ENCODE measurements at places on chromosomes 3 and 15.

DNA sequence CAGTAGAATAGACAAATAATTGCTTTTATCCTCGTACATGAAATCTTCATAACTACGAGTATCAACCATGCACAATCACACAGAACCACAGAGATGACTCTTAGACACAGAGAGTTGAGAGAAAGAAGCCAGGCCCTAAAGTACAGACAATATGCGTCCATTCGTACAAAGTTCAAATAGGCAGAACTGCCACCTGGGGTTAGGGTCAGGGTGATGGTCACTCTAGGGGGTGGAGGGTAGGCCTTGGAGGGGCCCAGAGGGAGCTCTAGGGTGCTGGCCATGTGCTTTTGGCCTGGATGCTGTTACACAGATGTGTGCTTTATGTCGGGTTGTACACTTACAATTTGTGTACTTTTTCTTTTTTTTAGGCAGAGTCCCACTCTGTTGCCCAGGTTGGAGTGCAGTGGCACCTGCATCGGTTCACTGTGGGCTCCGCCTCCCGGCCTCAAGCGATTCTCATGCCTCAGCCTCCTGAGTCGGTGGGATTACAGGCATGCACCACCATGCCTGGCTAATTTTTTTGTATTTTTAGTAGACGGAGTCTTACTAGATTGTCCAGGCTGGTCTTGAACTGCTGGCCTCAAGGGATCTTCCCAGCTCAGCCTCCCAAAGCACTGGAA lies 65.9 kb upstream of the KLF13 start:
- no peak for DNase-seq

DNA sequence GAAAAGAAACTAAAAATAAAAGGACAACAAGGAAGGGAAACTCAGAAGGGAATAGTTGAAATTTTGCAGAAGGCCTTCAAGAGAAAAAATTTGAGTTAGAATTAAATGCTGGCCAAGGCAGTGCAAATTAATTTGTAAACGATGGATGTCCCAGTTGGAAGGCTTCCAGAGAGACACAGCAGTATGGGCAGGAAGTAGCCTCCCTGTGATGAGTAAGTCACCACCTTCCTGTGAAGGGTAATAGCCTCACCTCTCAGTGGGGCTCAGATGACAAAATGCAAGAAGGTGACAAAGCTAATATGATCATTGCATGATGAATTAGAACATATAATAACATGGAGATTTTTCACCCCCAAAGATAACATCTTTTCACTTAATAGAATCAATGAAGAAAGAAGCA lies 27.3 kb upstream of the TMCO5A start:
- peak; percentile 49 for DNase-seq

GRCh38 chr3:187689984-187690383 lies 12.4 kb downstream of the RTP2 start:
- no peak for DNase-seq

GRCh38 chr3:127773752-127774395 lies 48.4 kb downstream of the MGLL start:
- DNase-seq = no peak

GRCh38 chr3:157406394-157406793 lies 30.3 kb upstream of the PTX3 start:
- DNase-seq = no peak

DNA sequence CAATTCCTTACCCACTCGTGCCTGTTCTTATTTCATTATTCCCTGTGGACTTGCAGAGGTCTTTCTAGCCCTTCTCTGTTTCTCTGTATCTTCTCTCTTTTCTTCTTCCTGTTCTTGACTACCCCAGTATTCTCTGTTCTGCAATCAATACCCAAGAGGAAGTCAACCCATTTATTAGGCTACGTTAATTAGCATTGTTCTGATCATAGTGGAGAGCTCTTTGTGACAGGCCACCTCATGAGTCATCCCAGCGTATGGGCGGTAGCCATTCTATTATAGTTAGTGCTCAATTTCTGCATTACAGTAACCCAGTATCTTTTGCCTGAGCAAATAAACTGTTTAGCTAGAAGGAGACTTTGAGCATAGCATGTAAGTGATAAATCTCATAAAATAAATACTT lies 259.5 kb upstream of the GRM7 start:
- DNase-seq = no peak

DNA sequence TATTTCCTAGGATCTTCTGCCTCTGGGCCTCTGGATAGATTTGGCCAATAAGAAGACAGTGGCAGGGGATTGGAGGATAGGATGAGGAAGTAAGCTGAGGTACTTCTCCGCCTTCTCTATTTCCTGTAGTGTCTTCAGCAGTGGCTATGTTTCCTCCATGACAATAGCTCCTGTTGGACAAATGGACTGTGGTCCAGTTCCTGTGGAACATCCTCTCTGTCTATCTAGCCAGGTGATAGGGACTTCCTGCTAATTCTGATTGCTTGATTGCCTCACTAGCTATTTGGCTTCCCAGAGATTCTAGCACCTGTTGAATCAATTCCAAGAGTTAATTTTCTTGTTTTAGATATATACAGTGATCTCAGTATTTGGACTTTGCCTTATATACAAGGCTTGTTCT lies 456.2 kb upstream of the NECTIN3 start:
- DNase-seq = no peak

- DNase-seq = no peak
Observed at GRCh38 chr3:125643172-125643571, 47.9 kb upstream of the OSBPL11 start.

DNA sequence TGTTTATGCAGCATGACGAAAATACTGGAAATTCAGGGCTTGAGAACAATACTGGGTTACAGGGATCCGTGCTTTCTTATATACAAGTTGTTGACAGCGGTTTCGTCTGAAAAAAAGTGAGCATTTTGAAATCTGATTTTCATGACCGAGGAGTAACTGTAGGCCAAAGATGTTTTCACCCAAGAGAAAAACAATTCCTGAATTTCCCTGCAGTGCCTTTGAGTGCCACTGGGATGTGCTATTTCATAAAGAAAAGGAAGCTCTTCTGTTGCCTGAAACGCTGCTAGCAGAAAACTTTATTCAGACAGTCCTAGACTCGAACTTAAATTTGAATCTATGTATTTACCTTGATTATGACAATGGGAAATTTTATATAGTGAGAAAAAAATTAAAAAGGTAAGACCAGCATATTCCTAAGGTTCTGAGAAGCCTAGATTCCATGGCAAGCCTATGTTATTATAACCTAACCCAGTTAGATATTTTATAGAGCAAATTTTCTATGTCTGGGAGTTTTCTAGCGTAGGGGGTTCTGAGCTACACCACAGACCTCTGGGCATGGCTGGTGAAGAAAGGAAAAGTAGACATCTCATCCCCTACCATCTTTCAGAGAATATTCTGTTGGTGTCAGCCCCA lies 30.2 kb downstream of the KCNAB1 start:
- peak; percentile 44 for DNase-seq

GRCh38 chr15:52362497-52362896 lies 66.9 kb upstream of the MYO5C start:
- DNase-seq = no peak

DNA sequence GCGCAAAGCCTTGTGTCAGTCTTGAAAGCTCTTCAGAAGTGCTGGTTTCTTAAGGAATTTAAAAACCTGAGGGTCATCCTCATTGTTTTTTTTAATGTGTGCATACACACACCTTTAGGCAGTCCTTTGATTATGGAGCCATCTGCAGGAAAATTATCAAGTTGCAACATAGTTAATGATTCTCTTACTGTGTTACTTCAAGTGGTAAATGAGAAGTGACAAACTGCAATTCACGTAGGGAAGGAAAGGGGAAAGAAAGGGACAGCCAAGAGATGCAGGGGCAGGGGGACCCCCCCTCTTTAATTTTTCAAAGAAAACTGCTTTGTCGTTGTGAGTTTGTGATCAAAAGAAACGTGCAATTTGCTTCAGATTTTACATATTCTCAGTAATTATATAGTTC lies 162.4 kb upstream of the CGNL1 start:
- DNase-seq = peak; percentile 52

DNA sequence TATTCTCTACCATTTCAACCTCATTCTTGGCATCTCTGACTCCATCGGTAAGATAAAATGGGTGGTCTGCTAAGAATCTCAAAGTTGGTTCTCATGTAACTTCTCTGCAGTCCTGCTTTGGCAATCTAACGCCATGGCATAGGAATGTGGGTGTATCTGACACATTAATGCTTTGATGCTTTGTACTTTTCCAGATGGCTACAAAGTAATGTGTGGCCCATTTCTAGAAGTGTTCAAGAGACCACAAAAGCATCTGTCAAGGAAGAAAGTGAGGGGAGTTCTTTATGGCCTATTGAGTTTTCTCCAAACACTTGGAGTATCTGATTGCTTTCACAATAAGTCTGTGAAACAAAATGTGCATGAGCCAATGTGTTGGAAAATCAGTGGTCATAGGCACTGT lies 339.9 kb upstream of the TGFBR2 start:
- no peak for DNase-seq

DNA sequence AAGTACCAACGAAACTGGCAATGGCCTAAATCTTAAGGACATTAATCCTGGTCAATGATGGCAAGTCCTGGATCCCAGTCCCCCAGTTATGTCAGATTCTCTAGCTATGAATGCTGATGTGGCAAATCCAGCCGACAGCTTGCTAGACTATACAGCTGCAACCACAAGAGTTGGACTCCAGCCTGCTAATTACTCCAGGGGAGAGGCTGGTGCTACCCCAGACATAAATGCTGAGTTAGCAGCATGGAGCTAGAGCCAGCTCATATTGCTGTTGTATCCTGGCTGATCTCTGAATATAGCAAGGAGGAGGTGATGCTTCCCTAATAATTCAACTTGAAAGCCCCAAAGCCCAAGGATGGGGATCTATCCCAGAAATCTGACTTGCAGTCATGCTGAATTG lies 207.1 kb downstream of the LRRN1 start:
- DNase-seq = no peak

DNA sequence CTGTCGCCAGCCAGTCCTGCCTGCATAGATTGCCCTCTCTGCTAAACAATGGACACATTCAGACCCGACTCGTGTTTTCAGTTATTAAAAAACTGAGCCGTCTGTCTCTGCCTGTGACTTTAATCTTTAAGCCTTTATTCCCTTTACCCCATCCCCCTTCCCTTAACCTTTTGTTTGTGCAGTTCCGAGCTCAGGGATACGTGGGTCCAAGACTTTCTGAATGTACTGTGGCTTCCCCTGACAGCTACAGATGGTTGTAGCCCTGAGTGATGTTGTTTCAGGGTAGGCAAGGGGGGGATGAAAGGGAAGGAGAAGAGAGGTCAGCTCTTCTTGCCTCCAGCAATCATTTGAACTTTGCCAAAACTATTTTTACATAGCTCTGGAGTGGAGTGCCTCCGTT lies 44.6 kb downstream of the EEFSEC start:
- DNase-seq = no peak

DNA sequence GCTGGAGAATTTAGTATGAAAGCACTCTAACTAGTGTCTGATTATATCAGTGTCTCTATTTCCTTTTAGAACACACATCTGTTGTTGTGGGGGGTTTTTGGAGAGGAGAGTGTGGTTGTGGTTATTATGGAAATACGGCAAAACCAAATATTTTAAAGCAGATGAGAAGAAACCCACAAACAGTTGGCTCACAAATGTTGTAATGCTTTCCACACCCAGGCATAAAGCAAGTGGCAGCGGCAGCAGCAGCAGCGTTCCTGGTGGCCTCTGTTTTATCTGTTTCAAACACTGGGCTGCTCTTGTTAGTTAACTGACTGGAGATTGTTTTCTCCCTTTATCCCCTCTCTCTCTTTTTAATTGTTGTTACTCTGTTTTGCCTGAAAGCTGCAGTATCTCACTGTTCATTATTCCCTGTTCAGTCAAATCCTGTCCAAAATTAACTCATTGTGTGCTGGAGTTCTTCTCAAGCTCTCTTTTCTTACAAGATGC lies 1045.5 kb upstream of the NR2F2 start:
- DNase-seq = no peak

GRCh38 chr3:13879946-13880810 lies at the start of gene WNT7A:
Gene WNT7A (minus strand): TSS chr3:13880071. CDS start chr3:13879816, 255 bp downstream.
- DNase-seq = no peak

DNA sequence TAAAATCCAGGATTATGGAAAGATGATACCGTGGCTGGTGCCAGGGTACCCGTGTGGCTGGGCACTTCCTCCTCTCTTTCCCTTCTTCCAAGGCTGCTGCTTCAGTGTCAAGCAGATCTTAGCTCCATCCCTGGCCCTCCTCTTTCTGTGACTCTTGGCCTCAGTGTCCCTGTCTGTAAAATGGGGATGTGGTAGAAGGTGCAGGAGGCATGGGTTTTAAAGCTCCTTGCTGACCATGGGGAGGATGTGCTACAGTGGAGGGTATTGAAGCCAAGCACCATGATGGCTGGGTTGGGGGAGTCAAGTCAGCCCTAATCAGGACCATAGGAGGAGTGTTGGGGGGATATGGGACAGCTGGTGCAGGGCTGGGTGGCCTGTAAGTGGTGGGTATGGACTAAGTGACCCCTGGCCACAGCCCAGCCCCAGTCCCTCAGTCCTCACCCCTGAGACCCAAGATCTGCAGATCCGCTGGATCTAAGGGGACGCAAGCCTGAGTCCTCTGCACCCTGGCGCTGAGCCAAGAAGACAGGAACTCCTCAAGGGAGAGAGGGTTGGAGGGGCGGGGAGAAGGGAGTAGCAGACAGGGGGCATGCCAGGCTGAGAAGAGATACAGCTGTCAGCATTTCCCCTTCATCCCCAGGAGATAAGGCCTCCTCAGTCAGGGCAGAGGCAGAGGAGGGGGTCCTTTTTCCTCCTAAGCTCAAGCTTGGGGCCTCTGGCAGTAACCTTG lies 12.0 kb downstream of the PTH1R start:
- DNase-seq = no peak

- no peak for DNase-seq
Observed at GRCh38 chr3:153096731-153097131, 65.3 kb upstream of the RAP2B start.

GRCh38 chr3:153856932-153857331 lies 264.3 kb upstream of the ARHGEF26 start:
- no peak for DNase-seq

DNA sequence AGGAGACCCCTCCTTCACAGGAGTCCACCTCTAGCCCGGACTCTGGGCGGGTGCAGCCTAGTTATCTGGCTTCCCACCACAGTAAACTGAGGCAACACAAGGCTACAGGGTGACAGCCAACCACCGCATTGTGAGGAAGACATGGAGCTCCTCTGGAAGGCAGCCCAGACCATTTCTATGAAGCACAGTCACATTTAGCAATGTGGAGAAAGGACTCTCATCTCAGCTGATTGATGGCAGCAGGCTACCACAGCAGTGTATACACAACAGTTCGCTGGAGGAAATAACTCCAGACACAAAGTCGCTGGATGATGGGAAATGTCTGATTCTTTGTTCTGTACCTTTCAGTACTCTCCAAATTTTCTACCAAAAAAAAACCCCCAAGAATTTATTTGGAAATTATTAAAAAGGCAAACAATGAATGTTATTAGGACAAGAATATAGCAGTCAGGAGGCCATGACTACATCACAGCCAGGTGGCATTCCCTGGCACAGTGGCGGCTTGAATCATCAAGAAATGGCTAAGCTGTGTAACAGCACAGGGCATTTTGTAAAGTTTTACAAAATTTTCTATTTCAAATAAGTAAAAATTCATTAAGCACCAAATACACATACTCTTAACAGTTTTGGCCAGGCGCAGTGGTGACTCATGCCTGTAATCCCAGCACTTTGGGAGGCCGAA lies 40.1 kb downstream of the FAN1 start:
- DNase-seq = no peak
